ENCODE measurements at places on chromosomes 2 and 18.

DNA sequence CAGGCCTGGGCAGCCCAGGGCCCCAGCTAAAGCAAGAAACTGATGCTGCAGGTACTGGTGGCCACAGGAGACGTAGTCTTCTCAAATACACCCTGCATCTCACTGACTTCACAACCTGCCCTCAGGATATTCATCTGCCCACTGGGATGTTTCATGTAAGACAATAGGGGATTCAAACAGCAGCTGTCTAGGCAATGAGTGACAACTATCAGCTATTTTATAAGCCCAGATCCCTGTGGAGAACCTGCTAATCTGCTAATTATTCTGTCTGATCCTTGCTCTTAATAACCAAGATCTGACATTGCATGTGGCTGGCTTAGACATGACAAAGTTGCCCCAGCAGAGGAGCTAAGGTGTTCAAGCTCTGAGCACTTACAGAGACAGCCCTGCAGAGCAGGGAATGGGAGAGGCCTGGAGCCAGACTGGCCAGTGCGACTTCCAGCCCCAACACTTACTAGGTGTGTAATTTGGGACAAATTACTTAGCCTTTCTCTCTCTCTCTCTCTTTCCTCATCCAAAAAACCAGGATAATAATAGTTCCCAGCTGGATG is 28.6 kb downstream of the SIGLEC15 start:
- no peaks in the 10 kb centered on the region for H3K27me3 ChIP-seq
- H3K36me3 ChIP-seq, result peaks cover 94% of the 10 kb centered on the region
- H3K27ac ChIP-seq, result no peak overlapping the region
- H3K4me1 ChIP-seq, result peaks cover 4% of the 10 kb centered on the region

GRCh38 chr2:234843411-234843810 is 108.4 kb upstream of the SH3BP4 start:
- no peak overlapping the region for H3K4me3 ChIP-seq
- no peak for DNase-seq
- H3K36me3 ChIP-seq, result no peaks in the 10 kb centered on the region
- H3K4me1 ChIP-seq, result peaks cover 16% of the 10 kb centered on the region
- no peaks in the 10 kb centered on the region for H3K27me3 ChIP-seq

DNA sequence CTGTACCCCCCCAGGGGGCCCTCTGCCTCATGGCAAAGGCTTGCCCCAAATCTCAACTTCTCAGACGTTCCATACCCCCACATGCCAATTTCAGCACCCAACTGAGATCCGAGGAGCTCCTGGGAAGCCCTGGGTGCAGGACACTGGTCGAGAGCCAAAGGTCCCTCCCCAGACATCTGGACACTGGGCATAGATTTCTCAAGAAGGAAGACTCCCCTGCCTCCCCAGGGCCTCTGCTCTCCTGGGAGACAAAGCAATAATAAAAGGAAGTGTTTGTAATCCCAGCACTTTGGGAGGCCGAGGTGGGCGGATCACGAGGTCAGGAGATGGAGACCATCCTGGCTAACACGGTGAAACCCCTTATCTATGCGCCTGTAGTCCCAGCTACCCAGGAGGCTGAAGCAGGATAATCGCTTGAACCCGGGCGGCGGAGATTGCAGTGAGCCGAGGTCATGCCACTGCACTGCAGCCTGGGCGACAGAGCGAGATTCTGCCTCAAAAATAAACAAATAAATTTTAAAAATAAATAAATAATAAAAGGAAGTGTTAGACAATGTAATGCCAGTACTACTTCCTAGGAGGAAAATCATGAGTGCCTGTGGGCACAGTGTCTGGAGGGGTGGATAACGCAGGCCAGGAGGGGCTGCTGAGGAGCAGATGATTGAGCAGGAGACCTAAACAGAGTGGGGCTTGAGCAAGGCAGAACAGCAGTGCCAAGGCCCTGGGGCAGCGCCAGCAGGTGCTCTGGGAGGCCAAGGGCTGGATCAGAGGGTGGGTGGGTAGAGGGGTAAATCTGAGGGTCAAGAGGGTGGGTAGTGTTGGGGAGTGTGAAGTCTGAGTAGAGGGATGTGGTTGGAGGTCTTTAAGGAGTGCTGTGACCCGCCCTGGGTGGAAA is 4.0 kb downstream of the ALPP start:
- H3K4me1 ChIP-seq, result peaks cover 11% of the 10 kb centered on the region
- H3K27ac ChIP-seq, result no peak overlapping the region
- H3K4me3 ChIP-seq, result no peak overlapping the region
- peaks cover 54% of the 10 kb centered on the region for H3K27me3 ChIP-seq
- no peak for DNase-seq

DNA sequence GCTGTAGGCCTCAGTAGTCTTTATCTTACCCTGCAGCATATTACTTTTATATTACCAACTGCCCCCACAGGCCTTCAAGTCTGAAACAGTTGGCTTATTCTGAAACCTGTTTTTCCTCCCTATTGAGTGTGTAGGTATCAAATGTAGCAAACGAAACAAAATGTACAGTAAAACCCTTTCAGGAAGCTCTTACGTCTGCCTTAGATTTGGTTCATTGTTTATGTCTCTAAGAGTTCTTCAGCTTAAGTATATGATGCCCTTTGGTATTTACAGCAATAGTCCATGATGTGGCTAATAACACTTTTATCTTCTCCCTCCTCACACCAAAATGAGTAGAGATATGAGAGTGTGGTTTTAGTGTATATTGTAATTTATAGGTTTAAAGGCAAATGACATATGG is 108.8 kb downstream of the DOCK10 start:
- H3K4me1 ChIP-seq, result peaks cover 2% of the 10 kb centered on the region
- H3K4me3 ChIP-seq, result no peak overlapping the region
- H3K36me3 ChIP-seq, result no peaks in the 10 kb centered on the region
- H3K27ac ChIP-seq, result no peak overlapping the region
- no peak for DNase-seq

GRCh38 chr2:201983174-201983573 is 50.5 kb upstream of the FZD7 start:
- DNase-seq, result no peak
- no peak overlapping the region for H3K27ac ChIP-seq
- no peaks in the 10 kb centered on the region for H3K36me3 ChIP-seq
- no peak overlapping the region for H3K4me3 ChIP-seq

DNA sequence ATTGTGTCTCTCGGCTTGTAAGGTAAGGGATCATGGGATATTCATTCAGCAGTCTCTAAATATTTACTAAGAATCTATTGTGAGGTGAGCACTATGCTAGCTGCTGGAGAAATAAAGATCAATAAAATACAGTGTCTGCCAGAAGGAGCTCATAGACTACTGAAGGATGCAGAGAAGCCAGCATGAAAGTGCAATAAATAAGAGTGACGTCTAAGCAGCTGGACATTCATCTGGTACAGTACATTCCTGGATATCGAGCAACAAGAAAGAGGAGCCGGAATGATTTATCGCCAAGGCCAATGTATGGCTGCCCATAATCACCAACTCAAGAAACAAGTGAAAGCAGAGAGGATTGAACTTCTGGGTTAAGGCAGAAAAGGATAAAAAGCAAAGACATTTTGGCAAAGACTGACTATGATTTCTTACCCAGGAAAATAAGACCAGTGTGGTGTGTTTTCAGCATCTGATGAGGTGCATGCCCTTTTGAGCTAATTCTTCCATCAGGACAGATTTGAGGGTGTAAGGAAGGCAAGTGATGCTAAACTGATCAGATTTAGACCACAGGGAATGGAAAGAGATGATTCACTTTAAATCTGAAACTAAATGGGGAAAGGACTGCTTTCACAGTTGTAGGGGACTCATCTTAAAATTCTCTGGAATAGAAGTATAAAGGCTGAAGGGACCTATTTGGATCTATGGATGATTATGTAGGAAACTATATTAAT is 18.7 kb upstream of the LMAN1 start:
- no peak overlapping the region for H3K4me3 ChIP-seq
- no peak overlapping the region for H3K27ac ChIP-seq
- no peaks in the 10 kb centered on the region for H3K36me3 ChIP-seq
- no peak for DNase-seq
- H3K27me3 ChIP-seq, result no peaks in the 10 kb centered on the region

GRCh38 chr18:49608366-49609255 is 46.8 kb downstream of the LIPG start:
- H3K27ac ChIP-seq, result no peak overlapping the region
- H3K4me1 ChIP-seq, result no peaks in the 10 kb centered on the region
- no peaks in the 10 kb centered on the region for H3K27me3 ChIP-seq
- no peak overlapping the region for H3K4me3 ChIP-seq
- no peak for DNase-seq

GRCh38 chr2:226771067-226771466 is 28.6 kb downstream of the IRS1 start:
- H3K36me3 ChIP-seq, result no peaks in the 10 kb centered on the region
- no peaks in the 10 kb centered on the region for H3K27me3 ChIP-seq
- peaks cover 55% of the 10 kb centered on the region for H3K4me1 ChIP-seq
- no peak for DNase-seq
- H3K27ac ChIP-seq, result no peak overlapping the region
- no peak overlapping the region for H3K4me3 ChIP-seq

Measured in stomach (tissue), 19 donors.